ENCODE measurements at places on chromosomes 6 and 20.
A peak's percentile ranks its signal among the peaks of the same experiment; 100 is the strongest.

- no peak for DNase-seq
Observed at GRCh38 chr20:58715391-58715800, 22.8 kb downstream of the NPEPL1 start.

GRCh38 chr6:99901596-99902384 is 92.2 kb downstream of the MCHR2 start:
- DNase-seq = no peak

GRCh38 chr20:4666001-4666479 is 55.7 kb upstream of the PRND start:
- DNase-seq = peak; percentile 31

DNA sequence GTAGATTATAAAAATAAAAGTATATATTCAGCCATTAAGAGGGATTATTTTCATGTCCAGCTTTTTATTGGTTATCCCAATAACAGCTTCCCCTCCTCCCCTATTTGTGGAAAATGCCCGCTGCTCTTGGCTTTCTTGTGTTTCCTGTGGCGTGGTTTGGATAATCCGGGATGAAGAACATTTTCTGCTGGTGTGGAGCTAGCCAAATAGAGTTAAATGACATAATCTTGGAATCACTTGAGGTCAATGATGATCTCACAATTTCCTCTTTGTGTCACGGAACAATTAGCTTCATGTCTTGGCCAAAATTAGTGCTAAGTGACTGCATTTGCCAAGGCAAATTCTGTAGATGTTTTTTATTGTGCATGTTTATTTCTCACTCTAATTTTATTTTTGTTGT is 394.0 kb downstream of the LAMA2 start:
- no peak for DNase-seq

- DNase-seq = no peak
Observed at GRCh38 chr6:21732731-21733130, 139.2 kb downstream of the SOX4 start.

GRCh38 chr6:36343109-36343680 is 6.5 kb upstream of the BNIP5 start:
- no peak for DNase-seq

DNA sequence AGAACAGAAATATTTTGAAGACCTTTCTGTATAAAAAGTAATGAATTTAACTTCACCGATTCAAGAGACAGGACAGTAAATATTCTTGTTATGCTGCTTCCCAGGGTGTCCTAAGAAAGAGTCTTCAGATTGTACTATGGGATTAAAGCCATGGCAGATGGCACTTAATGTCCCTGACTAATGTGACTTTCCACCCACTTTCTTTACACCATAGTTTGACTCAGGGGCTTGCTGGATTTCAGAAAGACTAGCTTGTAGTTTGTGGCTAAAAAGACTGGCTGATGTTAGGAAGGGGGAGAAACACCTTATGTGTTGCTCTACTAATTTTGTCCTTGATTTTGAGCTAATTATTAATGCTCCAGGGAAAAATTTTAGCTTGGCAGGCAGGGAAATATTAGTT is 75.9 kb downstream of the UTRN start:
- no peak for DNase-seq

DNA sequence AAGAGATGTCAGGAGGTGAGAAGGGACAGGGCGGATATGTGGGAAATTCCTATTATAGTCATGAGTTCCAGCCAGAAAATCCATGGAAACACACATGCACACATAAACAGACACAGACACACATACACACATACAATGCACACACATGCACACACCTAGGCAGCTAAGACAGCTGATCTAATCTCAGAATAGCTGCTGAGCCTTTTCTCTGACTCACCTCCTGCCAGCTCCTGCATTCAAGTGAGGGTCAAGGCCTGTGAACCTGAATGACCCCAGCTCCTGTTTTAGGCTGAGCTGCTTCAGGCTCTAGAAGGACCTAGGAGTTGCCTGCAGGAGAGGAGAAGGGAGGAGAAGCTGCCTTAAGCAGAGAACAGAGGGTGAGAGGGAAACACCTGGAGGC is 21.6 kb upstream of the RAET1L start:
- no peak for DNase-seq

DNA sequence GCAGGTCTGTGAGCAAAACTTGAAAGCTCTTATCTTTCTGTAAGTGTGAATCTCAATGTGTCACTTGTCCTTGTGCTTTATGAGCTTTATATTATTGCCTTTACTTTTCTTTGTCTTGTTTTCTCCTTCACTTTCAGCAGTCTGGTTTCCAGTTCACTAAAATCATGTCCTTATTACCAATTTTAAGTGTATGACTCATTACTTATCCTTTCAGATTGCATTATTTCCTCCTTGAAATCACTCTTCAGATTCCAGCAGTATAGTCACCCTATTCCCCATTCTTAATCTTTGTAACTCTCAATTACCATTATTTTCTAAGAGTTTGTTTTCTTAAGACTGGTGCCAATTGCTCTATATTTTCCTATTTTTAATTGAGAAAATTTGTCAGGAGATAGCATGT is 117.4 kb upstream of the GRIK2 start:
- no peak for DNase-seq

GRCh38 chr20:46767127-46767761 is 57.8 kb downstream of the SLC2A10 start:
- no peak for DNase-seq

DNA sequence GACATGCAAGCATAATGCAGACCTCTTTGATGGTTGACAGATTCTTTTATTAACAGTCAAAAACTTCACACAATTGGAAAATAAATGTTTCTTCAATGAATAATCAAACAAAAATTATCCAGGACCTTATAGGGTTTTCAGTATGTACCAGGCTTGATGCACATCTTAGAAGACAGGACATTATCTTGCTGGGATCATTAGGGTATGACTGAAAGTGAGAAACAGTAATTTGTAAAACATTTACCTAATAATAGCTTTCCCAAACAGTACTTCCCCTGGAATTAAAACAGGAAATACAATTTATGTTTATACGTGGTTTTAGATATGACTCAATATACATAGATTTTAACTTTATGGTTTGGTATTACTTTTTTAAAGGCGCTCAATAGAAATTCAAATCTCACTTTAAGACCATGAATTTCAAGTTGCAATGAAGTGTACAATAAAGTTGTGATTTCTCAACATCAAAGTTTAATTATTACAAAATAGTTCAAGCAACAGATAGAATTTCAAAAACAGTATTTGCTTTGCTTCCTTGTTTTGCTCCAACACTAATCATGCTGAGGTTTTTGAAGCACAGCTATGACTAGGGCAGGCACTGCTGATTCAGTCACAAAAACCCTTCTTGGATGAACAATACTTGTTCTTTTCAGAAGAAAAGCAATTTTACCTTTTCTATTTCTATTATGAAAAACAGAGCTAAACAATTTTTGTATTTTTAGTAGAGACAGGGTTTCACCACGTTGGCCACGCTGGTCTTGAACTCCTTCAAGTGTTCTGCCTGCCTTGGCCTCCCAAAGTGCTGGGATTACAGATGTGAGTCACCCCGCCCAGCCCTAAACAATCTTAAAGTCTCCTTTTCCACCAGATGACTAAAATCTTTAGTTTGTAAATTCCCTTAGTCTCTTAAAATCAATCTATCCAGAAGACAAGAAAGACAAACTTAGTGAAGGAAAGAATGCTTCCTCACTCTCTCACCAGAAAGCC is 13.7 kb downstream of the SOD2 start:
- DNase-seq = peak; percentile 35

- no peak for DNase-seq
Observed at GRCh38 chr6:1624058-1624850, 14.5 kb downstream of the FOXC1 start.

- no peak for DNase-seq
Observed at GRCh38 chr6:17630511-17631073, 30.5 kb downstream of the FAM8A1 start.
